ENCODE measurements at places on chromosomes 2 and 18. TPM values are rescaled to one million over a fixed set of nuclear protein-coding genes. Genes with fewer than 3 reads are reported as not detected.

Gene CMPK2
- 7.4 TPM for total RNA-seq

Gene DSC2
- not detected for total RNA-seq

Gene NAGK
- 89.0 TPM for total RNA-seq

Gene IL36RN
- not detected for total RNA-seq

Gene UGT1A3
- total RNA-seq, result not detected

DNA sequence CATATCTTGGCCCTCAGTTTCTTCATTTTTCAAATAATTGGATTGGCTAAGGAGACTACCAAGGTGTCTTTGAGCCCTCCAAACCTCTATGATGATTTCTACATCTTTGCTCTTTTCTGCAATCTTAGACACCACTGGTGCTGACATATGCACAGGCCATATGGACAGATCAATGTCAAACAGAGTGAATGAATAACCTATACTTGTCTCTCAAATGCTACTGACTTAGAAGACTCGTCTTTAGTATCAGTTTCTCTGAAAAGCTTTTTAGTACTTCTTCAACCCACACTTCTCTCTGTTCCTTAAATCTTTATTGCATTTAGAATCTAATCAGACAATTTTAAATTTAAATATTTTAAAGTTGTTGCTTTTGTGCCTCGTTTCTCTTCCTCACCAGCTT, 258.2 kb downstream of the LTBP1 start:
- H3K27me3 ChIP-seq, result no peaks in the 10 kb centered on the region
- H3K36me3 ChIP-seq, result no peaks in the 10 kb centered on the region
- no peak for DNase-seq
- H3K4me3 ChIP-seq, result no peak overlapping the region

DNA sequence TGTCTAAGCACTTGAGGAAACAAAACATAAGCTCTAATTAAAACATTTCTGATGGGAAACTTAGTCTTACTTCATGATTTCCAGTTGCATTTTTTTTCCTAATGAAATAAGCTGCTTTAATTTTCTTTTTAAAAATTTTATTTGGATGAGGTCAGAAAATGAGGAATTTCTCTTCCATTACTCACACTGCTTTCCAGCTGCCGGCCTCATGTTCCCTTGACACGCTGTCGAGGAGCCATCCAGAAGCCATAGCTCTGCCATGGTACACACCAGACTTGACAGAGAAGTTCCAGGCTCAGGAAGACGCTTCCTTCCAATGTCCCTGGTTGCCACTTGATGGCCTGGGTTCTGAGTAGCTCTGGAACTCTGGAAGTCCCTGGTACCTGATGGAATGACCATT, 12.1 kb upstream of the MAPRE2 start:
- no peaks in the 10 kb centered on the region for H3K27me3 ChIP-seq
- H3K4me3 ChIP-seq, result peak overlapping the region; percentile 90
- peak overlapping the region; percentile 42 for H3K27ac ChIP-seq
- H3K4me1 ChIP-seq, result peaks cover 18% of the 10 kb centered on the region
- no peak for DNase-seq

GRCh38 chr18:32216390-32216789, 26.6 kb downstream of the MEP1B start:
- peaks cover 3% of the 10 kb centered on the region for H3K27me3 ChIP-seq
- DNase-seq, result no peak
- no peak overlapping the region for H3K4me3 ChIP-seq
- no peak overlapping the region for H3K27ac ChIP-seq
- H3K36me3 ChIP-seq, result no peaks in the 10 kb centered on the region

Gene TLX2
- not detected for total RNA-seq

DNA sequence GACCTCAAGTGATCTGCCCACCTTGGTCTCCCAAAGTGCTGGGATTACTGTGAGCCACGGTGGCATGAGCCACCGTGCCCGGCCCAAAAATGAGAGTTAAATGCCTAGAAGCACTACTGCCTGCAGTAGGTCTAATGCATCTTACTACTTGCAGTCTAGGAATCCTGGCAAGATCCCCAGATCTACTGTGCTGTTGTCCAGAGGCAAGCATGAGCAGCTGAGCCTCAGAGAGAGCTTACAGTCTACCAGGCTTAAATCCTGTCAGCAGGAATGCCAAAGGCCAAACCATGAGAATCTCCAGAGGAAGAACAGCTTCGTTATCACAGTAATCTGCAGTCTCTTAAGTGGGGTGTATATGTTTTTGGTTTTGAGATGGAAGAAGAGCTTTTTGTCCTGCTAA, 54.4 kb downstream of the XRCC5 start:
- no peaks in the 10 kb centered on the region for H3K27me3 ChIP-seq
- H3K4me1 ChIP-seq, result no peaks in the 10 kb centered on the region
- peaks cover 82% of the 10 kb centered on the region for H3K36me3 ChIP-seq
- no peak overlapping the region for H3K4me3 ChIP-seq
- DNase-seq, result no peak

Gene LIPG
- not detected for total RNA-seq

Gene SLC40A1
- total RNA-seq, result 12.9 TPM

Gene ABI2
- 28.6 TPM for total RNA-seq

Gene CPLX4
- total RNA-seq, result not detected

Gene GALNT3
- 18.5 TPM for total RNA-seq

DNA sequence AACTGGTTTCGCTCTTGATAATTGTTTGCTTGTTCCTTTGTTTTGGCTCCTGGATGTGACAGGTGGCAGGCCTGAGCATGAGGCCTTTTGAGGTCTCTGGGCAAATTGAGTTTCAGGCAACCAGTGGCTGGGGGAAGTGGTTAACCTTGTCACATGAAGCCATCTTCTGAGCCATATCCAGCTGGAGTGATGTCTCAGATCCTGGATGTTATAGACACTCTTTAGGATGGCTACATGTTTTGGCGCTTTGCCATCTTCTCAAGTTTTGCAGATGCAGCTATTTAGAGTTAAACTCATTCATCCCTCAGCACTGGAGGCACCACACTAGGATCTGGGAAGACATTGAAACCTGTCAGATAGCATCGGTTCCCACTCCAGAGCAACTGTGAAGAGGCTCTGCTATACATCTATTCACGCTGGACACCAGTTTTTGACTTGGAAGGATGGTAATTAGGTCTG, 25.3 kb upstream of the TACR1 start:
- H3K4me3 ChIP-seq, result no peak overlapping the region
- H3K27ac ChIP-seq, result no peak overlapping the region
- no peaks in the 10 kb centered on the region for H3K27me3 ChIP-seq
- H3K36me3 ChIP-seq, result no peaks in the 10 kb centered on the region
- H3K4me1 ChIP-seq, result no peaks in the 10 kb centered on the region
- DNase-seq, result no peak

Gene LDAH
- total RNA-seq, result 16.8 TPM

DNA sequence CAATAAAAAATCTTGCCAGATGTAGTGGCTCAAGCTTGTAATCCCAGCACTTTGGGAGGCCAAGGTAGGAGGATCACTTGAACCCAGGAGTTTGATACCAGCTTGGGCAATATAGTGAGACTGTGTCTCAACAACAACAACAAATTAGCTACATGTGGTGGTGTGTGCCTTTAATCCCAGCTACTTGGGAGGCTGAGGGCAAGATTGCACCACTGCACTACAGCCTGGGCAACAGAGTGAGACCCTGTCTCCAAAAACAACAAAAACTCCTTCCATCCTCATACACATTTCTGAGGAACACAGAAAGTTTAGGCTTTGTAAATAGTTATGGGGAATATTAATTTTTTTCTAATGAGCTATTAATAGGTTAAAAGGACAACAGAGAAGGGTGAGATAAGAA, 17.0 kb downstream of the PDE6D start:
- no peaks in the 10 kb centered on the region for H3K4me1 ChIP-seq
- H3K27me3 ChIP-seq, result no peaks in the 10 kb centered on the region
- no peak overlapping the region for H3K27ac ChIP-seq
- no peaks in the 10 kb centered on the region for H3K36me3 ChIP-seq

Gene MEIS1
- 3.6 TPM for total RNA-seq
